Stimulated activated CD4-positive, alpha-beta T cell treated with anti-CD3 and anti-CD28 coated beads, Interleukin-1b, Interleukin-23, amount 100 ng/mL, for 1 hour (primary cell): ENCODE measurements at places on chromosomes 7 and 10.

- DNase-seq, result no peak
Measured at GRCh38 chr7:14340393-14341074, 351.1 kb upstream of the ETV1 start.

DNA sequence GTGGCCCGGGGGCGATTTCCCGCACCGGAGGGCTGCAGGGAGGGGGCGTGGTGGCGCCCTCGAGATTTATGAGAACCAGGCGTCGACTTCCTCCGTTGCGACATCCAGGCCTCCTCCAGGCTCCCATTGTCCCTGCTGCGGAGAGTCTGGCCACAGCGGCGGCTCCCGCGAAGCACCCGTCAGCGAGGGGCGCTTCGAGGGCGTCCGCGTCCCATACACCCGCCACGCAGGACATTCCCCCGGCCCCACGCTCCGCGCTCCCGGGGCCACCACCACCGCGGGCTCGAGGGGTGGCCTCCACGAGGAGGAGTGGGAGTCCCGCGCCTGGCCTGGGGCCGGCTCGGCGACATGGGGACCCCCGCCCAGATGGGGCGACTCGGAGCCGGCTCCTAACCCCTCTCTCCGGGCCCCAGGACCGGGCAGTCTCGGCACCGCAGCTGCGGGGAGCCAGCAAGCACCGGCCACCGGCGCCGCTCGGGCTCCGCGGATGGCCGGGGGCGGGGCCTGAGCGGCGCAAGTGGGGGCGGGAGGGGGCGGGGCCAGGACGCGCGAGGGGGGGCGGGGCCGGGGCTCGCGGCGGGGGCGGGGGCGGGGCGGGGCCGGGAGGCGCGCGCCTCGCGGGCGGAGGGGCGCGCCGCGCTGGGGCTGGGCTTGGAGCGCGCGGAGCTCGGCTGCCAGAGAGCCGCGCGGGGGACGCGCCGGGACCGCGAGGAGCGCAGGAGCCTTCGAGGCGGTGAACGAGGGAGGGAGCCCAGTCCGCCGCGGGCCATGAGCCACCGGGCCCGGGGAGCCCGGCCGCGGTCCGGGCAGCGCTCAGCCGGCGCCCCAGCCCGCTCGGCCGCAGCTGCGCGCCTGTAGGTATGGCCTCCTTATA, at the start of gene SH2B2:
SH2B2 (plus strand) TSS at position 632 of the 874 bp plus-strand sequence. CDS start 13,683 bp downstream, outside the sequence.
- no peak for DNase-seq

DNA sequence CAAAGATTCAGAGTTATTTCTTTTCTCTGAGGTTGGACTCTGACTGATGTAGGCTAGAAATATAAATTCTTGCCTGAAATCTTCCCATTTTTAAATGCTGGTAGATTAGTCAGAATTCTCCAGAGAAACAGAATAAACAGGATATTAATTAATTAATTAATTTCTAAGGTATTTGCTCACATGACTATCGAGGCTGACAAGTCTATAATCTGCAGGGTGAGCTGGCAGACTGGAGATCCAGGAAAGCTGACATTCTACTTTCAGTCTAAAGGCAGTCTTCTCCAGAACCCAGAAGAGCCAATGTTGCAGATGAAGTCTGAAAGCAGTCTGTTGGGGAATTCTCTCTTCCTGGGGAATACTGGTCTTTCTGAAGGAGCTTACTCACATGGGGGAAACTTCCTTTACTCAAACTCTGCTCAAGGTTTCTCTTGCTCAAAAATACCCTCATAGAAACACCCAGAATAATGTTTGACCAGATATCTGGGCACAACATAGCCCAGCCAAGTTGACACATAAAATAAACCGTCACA, 189.7 kb downstream of the KIF20B start:
- DNase-seq, result no peak

DNA sequence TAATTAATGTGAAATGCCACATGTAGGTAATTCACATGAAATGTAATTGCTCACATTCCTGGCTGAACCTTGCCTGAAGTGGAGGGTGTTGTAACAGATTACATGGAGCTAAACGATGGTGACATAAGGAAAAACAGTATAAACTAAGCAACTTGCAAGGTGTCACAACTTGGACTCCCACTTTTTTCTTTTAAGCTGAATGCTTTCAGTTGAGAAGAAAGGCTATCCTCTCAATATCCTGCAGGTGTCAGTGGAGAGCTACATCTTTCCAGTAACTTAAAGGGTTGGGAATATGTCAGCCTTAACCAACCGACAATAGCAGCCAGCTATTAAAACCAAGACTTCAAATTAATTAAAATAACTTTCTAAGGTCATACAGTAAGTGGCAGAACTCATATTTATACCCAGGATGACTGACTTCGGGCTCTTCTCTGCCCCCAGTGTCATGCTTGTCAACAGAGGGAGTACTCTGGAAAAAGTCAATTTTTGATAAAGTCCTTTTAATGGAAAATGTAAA, 33.7 kb downstream of the NRBF2 start:
- no peak for DNase-seq

GRCh38 chr7:42242381-42242780, 5.4 kb upstream of the GLI3 start:
- DNase-seq, result no peak

- no peak for DNase-seq
Measured at GRCh38 chr7:75995996-75996395, 1.6 kb upstream of the TMEM120A start.

DNA sequence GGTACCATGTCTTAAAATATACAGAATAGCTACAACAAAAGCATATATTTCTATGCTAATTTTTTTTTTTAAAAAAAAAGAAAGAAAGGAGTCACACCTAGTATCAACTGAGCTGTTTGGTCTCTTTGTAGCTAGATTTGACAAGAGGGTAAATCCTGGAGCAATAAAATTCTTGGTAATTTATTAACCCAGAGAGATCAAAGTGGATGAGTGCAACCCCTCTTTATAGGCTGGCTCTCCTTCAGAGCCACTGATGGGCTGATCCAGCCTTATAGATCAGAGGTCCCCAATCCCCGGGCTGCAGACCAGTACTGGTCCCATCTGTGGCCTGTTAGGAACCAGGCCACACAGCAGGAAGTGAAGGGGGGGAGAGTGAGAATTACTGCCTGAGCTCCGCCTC, 19.8 kb upstream of the MRLN start:
- no peak for DNase-seq

DNA sequence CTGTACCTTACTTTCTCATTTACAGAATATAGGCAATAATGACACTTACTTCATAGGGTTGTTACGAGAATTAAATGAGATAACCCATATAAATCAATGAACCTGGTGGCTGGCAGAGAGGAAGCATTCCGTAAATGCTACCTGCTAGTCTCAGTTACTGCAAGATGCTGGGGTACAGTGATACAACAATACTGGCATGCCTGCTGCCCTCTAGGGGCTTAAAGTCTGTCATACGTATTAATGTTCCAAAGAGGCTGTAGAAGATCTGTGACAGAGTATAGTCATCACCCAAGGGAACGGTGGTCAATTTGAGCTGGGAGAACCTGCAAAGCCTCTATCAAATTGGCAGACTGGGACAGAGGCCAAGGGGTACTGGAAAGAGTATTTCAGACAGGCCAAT, 421.5 kb downstream of the GPAM start:
- no peak for DNase-seq

GRCh38 chr10:122990278-122990677, 10.1 kb downstream of the PSTK start:
- DNase-seq, result no peak

DNA sequence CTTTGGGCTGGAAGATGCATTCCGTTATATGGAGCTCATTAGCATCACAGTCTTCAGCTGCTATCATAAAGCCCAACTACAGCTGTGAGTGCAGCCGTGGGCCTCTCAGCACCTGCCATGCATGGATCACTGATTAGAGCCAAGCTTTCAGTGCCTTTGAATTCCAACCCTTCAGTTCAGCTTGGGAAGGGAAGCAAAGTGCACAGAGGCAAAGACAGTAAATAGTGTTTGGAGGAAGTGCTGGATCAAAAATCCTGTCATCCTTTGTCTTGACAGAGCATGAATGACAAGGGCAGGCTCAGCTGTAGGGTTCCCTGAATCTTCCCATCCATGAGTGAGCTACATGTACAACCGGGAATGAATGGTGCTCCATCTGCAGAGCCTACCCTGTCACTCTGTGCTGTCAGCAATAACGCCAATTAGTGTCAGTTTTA, 153.7 kb downstream of the DNAJB9 start:
- DNase-seq, result no peak

GRCh38 chr7:6157685-6158423, 114.6 kb downstream of the CYTH3 start:
- no peak for DNase-seq

DNA sequence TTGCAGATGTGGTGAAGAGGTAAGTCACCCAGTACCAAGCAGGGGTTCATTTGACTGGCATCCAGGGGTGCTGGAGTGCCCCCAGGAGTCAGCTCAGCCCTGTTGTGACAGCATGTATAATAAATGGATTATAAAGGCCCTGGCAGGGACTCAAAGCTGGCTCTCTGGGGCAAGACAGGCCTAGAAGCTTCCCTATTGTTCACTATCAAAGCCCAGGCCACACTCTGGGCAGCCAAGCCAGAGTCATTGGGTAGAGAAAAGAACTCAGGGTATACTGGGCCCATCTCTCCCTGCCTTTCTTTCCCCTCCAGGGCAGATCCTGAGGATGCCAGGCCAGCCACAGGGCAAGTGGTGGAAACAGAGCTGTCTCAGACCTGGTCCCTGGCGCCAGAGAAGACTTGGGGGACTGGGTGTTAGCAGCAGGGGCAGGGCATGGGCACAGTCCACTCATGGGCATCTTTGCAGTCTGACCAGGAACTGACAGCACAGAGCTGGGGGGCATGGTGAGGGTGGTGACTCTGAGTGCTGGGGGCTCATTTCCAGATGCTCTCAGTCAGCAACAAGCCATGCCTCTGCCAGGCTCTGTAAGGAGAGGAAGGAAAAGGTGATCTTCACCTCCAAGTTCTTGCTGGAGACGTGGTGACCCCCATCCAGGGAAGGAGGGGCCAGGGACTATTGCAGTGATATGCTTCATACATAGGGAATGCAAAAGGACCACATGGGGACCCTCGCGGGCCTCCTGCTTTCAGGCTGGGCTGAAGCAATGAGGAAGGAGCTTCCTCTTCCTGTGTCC, 11.7 kb downstream of the RBP3 start:
- DNase-seq, result no peak

DNA sequence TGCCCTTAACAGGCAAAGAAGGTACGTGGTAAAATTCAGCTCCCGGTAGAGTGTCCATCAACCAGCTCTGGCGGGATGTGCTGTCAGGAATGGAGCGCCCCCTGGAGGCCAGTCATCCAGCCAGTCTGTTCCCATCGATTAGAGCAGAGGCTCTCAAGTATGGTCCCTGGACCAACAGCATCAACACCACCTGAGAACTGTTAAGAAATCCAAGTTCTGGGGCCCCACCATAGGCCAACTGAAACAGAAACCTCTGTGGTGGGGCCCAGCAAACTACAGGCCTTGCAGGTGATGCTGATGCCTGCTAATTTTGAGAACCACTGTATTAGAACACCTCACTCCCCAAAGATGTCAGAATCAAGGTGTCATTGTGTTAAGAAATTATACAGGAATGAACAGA, 109.2 kb downstream of the DPY19L1 start:
- DNase-seq, result no peak

DNA sequence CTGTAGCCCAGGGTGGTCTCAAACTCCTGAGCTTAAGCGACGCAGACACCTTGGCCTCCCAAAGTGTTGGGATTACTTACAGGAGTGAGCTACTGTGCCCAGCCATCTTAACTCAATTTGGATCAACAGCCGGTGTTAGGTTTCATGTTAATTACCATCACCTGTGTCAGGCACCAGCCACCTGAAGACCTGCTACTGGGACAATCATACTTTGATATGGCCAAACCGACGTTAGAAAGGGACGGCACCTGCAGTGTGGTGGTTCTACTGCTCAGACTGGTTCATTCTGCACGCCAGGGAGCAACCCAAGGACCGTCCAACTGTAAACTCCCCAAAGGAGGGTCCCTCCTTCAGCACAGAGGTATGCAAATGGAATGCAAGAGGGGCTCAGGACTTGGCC, 74.2 kb upstream of the CYTH3 start:
- no peak for DNase-seq

- DNase-seq, result no peak
Measured at GRCh38 chr7:6288270-6288860, 15.9 kb upstream of the CYTH3 start.
